ENCODE measurements at places on chromosomes 2 and 18.

- DNase-seq: no peak
Measured at GRCh38 chr2:113240150-113240914, 38.4 kb downstream of the PAX8 start.

DNA sequence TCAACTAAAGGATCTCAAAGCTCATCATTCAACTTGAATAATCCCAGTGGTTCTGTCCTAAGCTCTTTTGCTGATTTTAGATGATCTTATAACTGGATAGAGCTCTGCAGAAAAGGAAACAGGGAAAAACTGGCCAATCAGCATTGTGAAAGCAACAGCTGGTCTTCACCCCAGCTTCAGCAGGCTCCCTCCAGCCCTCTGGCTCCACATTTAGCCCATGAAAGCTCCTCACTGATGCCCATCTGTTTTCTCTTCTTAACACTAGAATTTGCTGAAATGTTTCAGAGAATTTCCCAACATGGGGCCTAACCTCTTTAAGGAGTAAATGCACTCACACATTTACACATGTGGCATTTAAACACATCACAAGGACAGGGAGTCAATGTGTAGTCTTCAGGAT lies 223.3 kb downstream of the CNTNAP5 start:
- DNase-seq: no peak

- DNase-seq: no peak
Measured at GRCh38 chr2:190840569-190841172, 40.0 kb upstream of the GLS start.

GRCh38 chr2:16625201-16625729 lies 40.4 kb downstream of the CYRIA start:
- DNase-seq: no peak
